ENCODE measurements at places on chromosomes 6 and 20. TPM values are rescaled to one million over a fixed set of nuclear protein-coding genes. Genes with fewer than 3 reads are reported as not detected.

The ALDH5A1 gene
- 0.53 TPM for total RNA-seq

The HUS1B gene
- total RNA-seq: 1.4 TPM

The SLC32A1 gene
- not detected for total RNA-seq

The AHI1 gene
- 5.5 TPM for total RNA-seq

The NOX3 gene
- not detected for total RNA-seq

The ENPP5 gene
- total RNA-seq: 0.26 TPM

The CFAP61 gene
- total RNA-seq: 0.13 TPM

The IP6K3 gene
- 0.13 TPM for total RNA-seq

The RSPH9 gene
- total RNA-seq: 0.13 TPM
